ENCODE measurements at places on chromosomes 2 and 18.

GRCh38 chr2:241001413-241002274 lies 3.2 kb downstream of the SNED1 start:
- no peak for DNase-seq

DNA sequence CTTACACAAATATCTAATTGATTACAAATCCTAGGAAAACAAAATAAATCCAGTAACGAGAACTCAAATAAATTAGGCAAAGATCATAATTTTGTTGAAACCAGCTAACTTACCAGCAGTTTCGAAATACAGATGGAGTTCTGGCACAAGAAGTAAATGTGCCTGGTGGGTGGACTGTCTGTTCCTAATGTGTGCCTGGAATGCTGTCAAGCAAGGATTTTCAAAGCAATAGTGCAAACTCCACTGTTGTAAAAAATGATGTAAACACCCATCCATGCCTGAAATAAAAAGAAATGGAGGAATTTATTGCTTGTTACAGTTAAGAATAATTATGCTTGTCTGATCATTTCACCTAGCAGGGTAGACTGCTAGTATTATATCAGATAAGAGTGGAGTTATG lies 423.9 kb upstream of the MAP2 start:
- no peak for DNase-seq

DNA sequence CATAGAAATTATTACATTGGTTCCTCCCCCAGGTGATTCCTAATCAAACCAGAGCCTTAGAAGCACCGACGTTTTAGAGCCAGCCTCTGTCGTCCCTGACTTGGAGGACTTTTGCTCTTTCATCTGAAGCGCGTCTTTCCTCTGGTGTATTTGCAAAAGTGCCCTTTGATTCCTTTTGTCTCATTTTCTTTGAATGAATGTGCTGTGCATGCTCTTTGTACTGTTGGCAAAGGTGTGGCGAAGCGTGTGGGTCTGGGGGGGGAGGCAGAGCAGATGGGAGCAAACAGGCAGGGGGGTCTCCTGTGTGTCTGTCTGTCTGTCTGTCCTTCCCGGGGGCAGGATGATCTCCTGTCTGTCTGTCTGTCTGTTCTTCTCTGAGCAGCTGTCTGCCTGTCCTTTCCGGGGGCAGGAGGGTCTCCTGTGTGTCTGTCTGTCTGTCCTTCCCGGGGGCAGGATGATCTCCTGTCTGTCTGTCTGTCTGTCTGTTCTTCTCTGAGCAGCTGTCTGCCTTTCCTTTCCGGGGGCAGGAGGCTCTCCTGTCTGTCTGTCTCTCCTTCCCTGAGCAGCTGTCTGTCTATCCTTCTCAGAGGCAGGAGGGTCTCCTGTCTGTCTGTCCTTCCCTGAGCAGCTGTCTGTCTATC lies 205.5 kb upstream of the MYT1L start:
- no peak for DNase-seq

GRCh38 chr2:37343537-37344434 lies 644 bp upstream of the QPCT start:
- DNase-seq: no peak

DNA sequence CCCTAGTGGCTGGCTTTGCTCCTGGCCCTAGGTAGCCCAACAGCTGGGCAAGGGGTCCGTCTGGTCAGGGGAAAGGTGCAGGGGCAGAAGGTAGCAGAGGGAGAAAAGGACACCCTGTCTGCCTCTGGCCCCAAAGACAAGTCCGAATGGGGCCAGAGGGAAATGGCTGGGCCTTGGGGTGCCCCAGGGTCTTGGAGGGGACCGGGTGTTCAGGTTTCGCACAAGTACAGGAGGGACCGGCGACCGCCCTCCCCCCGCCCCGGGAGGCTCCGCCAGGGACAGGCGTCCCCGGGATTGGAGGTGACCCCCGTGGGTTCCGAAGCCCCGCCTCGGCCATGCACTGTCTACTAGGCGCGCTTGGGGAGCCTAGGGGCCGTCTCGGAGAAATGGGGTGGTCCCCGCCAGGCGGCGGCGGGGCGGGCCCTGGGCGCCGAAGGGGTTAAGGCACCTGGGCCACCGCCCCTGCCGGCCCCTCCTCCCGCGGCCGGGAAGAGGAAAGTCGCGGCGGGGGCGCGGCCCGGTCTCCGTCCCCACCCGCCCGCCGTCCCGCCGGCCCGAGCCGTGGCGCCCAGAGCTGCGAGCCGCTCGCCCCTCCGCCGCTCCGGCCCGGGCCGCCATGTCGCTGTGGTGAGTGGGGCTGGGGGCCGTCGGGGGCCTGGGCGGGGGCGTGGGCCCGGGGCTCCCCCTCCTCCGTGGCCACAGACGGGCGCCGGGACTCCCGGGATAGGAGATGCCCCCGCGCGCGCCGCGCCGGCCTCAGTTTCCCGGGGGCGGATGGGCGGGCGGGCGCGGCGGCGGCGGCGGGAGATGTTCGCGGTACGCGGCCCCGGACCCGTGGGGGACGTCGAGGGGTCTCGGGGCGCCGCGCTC lies at the start of gene B3GNT7:
B3GNT7 (plus strand) TSS at position 523 of the 870 bp plus-strand sequence; CDS start at position 617, 94 bp downstream.
- DNase-seq: no peak

GRCh38 chr2:3299130-3299529 lies 78.5 kb downstream of the EIPR1 start:
- DNase-seq: no peak

DNA sequence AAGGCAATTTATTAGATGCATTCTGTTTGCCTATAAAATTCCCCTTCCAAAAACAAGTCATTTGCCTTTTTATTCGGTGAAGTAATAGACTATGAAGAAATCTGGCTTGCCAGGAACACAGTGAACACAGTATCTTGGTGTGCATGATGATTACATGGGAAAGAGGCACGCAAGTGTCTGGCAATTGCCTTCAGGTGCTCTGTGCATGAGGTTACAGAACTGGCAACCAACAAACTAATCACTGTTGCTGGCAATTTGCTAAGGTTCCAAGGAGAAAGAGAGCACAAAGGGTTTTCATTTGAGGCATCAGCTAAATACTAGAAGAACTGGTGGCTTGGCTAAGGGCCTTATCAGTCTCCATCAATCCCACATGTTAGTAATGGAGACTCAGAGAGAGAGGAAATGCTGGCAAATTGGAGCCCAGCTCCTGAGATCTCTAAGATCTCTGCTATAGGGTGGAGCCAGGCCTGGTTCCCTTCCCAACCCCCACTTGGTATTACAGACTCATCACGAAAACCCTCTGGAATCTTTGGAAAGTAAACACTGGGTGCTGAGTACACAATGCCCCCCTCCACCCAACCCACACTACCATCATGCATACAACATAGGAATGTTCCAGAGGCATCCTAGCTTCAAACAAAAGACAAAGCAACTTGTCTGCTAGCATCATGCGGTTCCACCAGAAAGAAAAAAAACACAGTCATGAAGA lies 10.4 kb downstream of the RNF152 start:
- DNase-seq: no peak

DNA sequence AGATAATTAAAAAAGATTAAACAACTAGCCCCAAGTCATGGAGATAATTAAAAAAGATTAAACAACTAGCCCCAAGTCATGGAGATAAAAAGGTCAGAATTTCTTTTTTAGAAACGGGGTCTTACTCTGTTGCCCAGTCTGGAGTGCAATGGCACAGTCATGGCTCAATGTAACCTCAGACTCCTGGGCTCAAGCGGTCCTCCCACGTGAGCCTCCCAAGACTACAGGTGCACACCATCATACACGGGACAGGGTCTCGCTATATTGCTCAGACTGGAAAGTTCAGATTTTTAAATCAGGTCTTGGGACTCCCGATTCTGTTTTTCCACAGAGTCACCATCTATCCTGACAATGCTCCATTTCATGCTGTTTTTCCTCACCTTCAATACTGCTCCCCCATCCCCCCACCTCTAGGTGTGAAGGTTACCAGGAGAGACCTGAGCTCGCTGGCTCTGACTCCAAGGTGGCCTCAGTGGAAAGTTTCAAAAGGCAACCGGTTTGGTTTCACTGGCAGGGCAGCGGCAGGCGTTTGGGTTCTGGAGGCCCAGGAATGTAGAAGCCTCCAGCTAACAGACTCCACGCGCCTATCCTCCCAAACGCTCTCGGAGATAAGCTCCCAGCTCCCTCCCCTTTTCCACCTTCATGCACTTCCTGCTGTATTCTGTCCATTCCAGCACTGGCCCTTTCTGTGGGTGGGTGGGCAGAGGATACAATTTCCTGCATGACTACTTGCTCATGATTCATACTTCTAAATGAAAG lies 2.9 kb upstream of the SEMA4C start:
- no peak for DNase-seq

GRCh38 chr2:3465844-3466481 lies 53.4 kb downstream of the ADI1 start:
- DNase-seq: peak; percentile 70

- DNase-seq: no peak
Observed at GRCh38 chr2:140786585-140786984, 1344.2 kb downstream of the LRP1B start.

DNA sequence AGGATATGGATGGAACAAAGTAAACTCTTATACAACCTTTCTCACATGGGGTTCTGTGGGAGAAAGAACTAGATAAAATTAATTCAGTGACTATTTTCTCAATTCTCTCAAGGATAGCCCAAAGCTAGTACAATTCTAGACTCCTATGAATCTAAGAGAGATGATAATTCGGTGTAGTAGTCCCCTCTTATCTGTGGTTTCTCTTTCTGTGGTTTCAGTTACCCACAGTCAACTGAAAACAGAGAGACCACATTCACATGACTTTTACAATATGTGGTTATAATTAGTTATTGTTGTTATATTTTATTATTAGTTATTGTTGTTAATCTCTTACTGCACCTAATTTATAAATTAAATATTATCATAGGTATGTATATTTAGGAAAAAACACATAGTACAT lies 53.5 kb upstream of the C2orf15 start:
- DNase-seq: no peak

GRCh38 chr2:39664232-39664887 lies 1.4 kb upstream of the TMEM178A start:
- DNase-seq: no peak

DNA sequence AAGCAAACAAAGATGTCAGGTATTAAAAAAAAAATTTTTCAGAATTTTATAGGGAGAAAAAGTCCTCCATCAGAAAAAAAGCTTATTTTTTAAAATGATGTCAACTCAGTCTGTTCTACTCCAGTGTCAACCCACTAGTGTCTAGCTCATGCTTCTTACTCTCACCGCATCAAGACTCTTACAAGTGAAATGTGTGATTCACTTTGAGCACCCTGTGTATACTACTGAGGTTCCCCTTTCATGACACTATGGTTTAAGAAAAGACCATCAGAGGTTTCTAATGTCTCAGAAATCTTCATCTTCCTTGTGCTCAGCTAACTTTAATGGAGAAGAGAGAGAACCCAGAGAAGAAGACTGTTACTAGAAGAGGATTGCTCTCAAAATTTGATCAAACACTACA lies 43.4 kb downstream of the FEZ2 start:
- no peak for DNase-seq

DNA sequence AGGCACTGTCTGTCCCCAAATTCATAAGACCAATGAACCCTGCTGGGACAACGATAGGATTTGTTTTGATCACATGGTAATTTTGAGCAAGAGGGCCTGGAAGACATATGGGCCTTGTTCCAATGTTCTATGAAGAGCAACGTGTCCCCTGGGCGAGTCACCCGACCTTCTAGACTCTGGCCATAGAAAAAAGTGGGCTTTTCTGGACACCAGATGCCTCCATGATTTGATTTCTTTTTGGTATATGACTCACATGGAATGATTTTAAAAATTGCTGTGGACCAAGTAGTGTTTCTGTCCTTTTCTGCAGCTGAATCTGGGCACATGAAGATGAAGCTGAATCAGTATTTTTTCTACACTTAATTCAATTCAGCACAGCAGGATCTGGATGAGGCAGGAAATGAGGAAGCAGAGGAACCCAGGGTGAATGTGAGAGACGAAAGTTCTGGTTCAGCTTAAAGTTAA lies 104.9 kb downstream of the CDC42EP3 start:
- peak; percentile 15 for DNase-seq

Data from amniotic stem cell (primary cell).